Ascending aorta (tissue), 2 donors: ENCODE measurements at places on chromosomes 1 and 21. TPM values are rescaled to one million over a fixed set of nuclear protein-coding genes. Genes with fewer than 3 reads are reported as not detected.

DNA sequence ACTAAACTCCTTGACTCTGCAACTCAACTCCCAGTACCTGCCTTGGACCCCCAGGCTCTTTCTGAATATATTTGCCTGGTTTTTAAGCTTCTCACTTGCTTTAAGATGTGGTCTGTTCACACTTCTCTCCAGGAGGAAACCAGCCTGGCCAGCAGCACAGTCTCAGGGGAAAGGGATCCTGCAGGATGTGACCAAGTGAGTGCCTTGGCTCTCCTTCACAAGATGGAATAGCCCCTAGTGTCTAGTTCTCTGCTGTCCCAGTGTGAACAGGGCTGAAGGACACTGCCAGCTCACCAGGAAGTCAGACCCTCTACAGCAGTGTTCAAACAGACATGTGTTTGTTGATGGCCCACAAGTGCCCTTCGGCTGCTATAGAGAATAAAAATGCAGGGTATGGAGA is 32.9 kb downstream of the CD244 start:
- no peak for DNase-seq

GRCh38 chr21:32070126-32070525 is 197.3 kb downstream of the HUNK start:
- no peak for DNase-seq

- DNase-seq: no peak
These were observed 262.0 kb downstream of the NUF2 start for GRCh38 chr1:163583661-163584181.

- DNase-seq: no peak
These were observed 143.7 kb downstream of the TM2D1 start for GRCh38 chr1:61581251-61581650.

- no peak for DNase-seq
These were observed 82.0 kb downstream of the ETS2 start for GRCh38 chr21:38887749-38888148.

KLHDC8A gene
- total RNA-seq: not detected

FOXD2 gene
- 1.3 TPM for total RNA-seq

RIPPLY3 gene
- not detected for total RNA-seq

C1QA gene
- total RNA-seq: 202 TPM

RNASEL gene
- 0.43 TPM for total RNA-seq
